ENCODE measurements at places on chromosomes 4 and X.

DNA sequence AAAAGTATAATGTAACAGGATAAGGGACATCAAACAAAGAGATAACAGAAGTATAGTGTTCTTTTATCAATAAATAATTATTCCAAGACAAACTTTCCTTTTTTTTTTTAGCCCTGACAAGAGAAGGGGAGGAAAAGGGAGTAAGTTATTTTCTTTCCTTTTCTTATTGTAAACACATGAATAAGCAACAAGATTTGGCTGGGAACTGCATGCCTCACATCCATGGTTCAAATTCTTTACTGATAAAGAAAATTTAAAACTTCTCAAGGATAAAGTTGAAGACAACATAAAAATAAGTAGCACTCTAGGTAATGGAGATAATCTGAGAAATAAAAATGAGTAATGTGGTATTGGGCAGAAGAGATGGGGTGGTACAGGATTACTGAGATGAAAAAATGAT lies 71.6 kb downstream of the NEK1 start:
- no peak for DNase-seq

GRCh38 chrX:109472939-109473735 lies 8.7 kb downstream of the GUCY2F start:
- peak; percentile 9 for DNase-seq

DNA sequence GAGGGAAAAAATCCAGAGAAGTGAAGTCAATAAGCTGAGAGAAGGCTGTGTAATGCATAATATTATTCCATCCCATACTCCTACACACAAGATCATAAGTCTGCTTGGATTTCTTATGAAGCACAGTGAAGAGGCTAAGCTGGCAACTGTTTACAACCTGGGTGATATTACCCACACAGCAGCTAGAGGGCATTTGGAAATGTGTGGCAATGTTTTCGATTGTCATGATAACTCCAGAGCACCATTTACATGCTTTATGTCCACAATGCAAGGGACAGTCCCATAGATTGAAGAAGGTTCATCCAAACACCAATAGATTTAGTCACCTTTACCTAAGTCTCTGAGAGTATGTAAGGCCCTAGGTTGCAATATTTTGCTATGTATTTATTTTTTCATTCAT lies 412.2 kb downstream of the PPP3CA start:
- no peak for DNase-seq

DNA sequence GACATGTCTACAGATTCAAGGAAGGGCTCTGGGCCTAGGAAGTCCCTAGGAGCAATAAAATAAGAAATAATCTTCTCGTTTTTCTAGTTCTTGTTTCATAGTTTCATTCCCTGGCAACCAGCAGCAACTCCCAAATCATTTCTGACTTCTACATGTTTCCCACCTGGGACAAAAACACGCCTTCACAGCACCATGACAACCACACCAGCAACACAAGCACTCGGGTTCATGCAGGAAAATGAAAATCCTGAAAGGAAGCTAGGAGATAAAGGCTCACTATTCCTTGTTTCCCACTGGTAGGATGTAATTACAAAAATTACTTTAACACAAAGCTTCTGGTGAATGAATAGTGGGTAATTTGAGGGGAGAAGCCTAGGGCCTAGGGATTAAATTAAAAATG lies 158.9 kb downstream of the ADAMTS3 start:
- DNase-seq: no peak

GRCh38 chr4:89939994-89940393 lies 45.3 kb downstream of the MMRN1 start:
- DNase-seq: no peak

- DNase-seq: peak; percentile 54
Measured at GRCh38 chr4:10164877-10165283, 48.3 kb upstream of the WDR1 start.

DNA sequence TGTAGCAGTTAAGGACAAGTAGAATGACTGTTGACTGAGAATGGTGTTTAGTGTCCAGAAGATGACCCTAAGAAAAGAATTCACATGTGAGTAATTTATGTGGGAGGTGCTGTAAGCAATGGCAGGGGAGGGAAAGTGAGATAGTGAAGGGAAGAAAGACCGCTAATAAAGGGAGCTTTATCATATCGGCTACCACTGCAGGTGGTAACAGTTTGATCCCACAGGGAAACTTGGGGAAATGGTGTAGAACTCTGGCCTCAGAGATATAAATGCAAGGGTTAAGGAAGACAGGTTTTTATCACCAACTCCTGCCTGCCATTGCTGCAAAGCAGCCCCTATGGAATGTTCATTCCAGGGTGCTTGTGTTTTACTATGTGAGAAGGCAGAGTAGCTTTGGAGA lies 489.6 kb downstream of the STPG2 start:
- DNase-seq: no peak

DNA sequence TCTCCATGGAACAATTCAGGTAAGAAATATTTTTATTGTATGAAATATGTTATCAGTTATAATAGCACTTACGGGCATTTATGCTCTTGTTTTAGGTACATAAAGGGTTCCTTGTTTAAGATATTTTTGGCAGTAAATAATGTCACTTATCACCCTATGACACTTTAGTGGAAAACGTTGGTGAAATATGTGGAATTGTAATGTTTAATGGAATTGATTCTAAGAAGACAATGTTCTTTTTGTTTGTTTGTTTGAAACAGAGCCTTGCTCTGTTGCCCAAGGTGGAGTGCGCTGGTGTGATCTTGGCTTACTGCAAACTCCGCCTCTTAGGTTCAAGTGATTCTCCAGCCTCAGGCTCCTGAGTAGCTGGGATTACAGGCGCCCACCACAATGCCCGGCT lies 17.4 kb downstream of the NPNT start:
- no peak for DNase-seq

DNA sequence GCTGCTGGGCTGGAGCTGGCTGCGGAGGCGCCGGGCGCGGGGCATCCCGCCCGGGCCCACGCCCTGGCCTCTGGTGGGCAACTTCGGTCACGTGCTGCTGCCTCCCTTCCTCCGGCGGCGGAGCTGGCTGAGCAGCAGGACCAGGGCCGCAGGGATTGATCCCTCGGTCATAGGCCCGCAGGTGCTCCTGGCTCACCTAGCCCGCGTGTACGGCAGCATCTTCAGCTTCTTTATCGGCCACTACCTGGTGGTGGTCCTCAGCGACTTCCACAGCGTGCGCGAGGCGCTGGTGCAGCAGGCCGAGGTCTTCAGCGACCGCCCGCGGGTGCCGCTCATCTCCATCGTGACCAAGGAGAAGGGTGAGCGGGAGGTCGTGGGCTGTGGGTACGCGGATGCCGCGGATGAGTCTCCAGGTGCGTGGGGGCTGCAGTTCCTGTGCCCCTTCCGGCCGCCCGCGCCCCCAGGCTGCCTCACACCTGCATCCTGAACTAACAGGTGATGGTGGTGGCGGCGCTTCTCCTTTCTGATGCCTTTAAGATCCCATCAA lies 499 bp downstream of the CYP2U1 start:
- DNase-seq: no peak

DNA sequence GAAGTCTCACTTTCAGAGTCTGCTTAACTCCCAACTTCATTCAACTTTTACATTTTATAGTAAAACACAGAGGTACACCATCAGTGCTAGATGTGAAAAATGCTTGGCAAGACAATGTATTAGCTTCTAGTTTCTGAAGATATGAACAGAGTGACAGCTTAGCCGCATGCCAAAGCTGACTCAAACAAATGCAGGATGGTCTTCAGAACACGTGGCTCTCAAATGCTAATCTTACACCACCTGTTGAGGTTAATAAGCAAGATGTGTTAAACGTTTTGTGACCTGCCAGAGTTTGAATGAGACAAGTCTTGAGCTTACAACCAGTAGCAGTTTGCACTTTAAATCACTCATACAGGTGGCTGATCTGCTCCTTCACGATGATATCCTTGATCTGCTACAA lies 18.9 kb upstream of the GPM6B start:
- DNase-seq: no peak

DNA sequence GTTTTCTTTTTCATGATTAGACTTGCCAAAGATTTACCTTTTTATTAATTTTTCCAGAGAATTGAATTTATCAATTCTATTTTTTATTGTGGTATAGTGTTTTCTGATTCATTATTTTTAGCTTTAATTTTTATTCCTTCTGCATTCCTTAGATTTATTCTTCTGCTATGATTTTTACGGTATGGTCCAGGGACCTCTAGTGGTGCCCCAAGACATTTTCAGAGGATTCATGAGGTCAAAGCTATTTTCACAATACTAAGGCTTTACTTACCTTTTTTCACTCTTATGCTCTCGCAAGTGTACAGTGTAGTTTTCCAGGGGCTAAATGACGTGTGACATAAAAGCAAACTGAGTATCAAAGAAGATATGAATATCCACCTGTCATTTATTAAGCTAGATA lies 8.0 kb downstream of the RADX start:
- no peak for DNase-seq
